ENCODE measurements at places on chromosomes 3 and 15.

DNA sequence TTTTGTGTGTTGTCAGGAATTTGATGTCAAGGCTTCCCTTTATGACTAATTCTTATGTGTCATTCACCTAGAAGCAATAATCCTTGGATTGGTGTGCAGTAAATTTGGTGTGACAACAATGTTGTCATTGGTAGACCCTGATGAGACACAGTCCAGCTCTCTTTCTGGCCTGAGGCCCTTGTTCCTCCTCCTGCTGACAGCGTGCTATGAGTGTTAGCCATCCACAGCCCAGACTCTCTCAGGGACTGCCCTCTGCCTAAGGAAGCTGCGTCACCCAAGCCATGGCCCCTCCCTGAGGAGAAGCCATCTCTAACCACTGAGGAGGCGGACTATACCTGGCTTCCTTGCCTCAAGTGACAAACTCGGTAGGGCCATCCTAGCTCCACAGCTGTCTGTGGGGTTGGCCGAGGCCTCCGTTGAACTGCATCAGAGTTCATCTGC is 13.3 kb upstream of the TM4SF1 start:
- DNase-seq, result no peak

- DNase-seq, result no peak
Measured at GRCh38 chr3:185896636-185897035, 41.2 kb downstream of the TRA2B start.

DNA sequence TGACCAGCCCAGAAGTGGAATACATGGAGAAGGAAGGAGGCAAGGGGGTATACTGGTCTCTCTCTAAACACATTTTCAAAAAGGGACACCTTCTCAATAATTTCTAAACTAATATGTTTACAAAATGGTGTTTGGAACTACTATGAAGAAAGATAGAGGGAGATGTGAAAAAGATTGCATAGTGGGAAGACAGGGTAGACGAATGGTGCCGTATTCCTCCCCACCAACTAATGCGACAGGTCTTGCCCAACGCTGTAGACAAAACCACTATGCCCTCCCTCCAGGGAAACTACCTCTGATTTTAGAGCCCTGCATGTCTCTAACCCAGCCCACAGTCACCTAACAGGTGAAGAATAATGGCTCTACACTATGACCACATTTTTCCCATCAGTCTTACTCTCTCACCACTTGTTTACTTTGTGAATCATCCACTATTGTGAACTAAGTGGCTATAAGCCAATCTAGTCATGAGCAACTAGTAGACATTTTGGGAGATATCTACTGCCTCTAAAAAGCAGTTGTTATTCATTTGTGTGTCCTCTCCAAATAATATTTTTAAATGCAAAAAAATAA is 108.2 kb upstream of the UBE2E2 start:
- DNase-seq, result no peak

DNA sequence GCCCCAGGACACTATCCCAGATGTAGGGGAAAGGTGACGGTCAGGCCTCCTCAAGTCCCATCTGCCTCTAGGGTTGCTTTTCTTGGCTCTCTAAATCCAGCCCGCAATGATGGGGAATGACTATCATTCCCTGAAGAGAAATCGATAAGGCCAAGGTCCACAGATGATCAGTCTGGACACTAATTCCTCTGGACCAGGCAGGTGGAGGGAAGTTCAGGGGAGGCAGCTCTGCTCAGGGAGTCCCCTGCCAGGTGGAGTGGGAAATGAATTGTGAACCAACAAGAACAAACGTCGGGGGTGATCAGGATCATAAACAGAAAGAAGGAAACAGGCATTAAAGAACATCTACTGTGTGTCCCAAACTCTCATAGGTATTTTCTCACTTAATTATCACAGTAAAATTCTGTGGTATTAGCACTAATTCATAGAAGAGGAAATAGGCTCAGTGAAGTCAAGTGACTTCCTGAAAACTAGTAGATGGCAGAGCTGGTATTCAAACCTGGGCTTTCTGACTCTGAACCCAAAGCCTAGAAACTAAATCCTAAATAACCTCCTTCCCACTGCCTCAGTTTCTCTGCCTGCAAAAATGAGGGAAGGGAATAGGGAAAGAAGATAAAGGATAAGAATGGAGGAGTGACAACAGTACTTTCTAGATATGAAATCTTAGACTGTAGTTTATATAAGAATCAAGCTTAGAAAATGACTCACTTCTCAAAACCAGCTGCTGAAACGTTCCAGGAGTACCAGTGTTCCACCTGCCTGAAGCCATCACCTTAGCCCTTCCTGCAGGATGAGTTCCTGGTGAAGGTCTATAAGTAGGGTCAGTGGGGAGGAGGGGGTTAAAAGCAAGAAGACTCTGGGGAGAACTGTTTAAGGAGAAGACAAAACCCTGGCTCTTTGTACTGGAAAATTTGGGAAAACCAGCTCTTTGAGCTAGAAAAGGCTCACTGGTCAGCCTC is 7.5 kb downstream of the BMF start:
- no peak for DNase-seq

DNA sequence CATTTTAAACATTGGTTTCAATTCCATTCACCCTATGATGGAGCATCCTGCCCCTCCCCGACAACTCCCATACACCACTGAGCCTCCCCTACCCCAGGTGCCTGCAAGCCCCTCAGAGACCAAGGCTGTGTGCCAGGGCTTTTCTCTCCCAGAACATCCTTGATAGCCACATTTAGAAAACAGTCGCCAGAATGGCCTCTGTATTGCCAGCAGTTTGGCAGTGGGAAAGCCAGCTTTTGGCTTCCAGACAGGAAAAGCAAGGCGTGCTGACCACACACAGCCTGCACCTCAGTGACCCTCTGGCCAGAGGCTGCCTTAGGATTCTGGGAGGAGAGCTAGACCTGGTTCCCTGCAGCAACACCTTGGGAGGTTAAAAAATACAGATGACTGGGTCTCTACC is 18.2 kb upstream of the HRH1 start:
- no peak for DNase-seq

GRCh38 chr3:192543163-192543562 is 184.2 kb downstream of the FGF12 start:
- DNase-seq, result no peak

DNA sequence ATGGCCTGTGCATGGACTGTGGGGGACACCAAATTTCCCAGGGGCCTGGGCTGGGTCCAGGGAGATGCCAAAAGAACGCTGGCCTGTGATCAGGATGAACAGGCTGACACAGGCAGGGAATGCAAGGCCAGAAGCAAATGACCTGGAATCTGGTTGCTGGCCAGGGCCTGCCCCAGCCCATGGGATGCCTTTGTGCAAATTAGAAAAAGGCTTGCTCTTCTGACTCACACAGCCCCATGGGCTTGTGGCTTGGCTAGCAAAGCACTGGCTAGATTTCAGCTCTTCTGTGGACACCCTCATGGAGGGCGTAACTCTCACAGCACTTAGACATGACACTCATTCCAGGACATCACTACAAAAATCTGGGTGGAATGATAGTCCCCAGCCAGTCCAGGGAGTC is 356.0 kb downstream of the SHQ1 start:
- DNase-seq, result no peak

- no peak for DNase-seq
Measured at GRCh38 chr3:11634974-11635612, 8.6 kb downstream of the VGLL4 start.

DNA sequence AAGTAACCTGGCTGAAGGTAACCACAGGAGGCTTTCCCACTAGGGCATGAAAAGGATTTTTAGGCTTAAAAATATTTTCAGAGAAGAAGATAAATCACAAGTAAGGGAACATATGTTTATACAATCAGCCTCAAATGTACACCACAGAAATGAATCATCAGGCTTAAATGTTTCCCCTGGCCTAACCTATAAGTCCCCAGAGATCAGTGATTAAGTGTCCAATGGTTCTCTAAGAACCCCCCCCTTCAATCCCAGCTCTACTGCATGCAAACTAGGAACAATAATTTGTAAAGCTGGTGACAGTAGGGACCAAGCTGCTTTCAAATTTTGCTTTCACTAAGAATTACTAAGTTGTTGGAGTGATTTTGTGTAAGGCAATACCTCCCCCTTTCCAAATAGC is 431.6 kb upstream of the LMCD1 start:
- no peak for DNase-seq

All from activated naive CD4-positive, alpha-beta T cell (primary cell).